Kidney tubule cell (primary cell): ENCODE measurements at places on chromosomes 6 and 20.

GRCh38 chr6:36297511-36297910 lies 27.7 kb downstream of the PNPLA1 start:
- no peak for DNase-seq

DNA sequence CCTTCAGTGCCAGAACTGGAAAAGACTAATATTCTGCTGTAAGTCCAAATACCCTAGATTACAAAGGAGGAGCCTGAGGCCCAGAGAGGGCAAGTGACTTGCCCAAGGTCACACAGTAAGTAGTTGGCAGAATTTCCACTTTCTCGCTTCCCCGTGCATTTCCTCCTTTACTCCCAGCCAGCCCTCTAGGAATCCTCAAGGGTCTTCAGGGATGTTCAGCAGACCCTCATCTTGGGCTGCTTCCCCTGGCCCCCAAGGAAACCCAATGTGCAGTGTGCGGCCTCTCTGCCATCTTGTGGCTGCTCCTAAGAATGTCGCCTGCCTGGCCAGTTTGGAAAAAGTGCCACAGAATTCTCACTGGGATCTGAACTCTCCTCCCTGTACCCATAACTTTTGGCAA lies 217.7 kb upstream of the LRFN2 start:
- no peak for DNase-seq

DNA sequence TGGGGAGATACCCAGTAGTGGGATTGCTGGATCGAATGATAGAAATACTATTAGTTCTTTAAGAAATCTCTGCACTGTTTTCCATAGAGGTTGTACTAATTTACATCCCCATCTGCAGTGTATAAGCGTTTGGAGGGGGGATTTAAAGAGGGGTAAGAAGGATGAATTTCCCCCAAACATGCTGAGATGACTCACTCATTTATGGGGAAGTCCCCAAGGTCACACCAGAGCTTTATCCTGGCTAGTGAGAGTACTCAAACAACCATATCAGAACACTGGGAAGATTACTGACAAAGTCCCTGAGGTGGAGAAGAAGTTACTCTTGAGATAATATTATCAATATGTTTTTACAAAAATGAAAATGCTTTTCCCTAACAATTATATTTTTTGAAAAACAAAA lies 44.0 kb downstream of the ROS1 start:
- DNase-seq: no peak

DNA sequence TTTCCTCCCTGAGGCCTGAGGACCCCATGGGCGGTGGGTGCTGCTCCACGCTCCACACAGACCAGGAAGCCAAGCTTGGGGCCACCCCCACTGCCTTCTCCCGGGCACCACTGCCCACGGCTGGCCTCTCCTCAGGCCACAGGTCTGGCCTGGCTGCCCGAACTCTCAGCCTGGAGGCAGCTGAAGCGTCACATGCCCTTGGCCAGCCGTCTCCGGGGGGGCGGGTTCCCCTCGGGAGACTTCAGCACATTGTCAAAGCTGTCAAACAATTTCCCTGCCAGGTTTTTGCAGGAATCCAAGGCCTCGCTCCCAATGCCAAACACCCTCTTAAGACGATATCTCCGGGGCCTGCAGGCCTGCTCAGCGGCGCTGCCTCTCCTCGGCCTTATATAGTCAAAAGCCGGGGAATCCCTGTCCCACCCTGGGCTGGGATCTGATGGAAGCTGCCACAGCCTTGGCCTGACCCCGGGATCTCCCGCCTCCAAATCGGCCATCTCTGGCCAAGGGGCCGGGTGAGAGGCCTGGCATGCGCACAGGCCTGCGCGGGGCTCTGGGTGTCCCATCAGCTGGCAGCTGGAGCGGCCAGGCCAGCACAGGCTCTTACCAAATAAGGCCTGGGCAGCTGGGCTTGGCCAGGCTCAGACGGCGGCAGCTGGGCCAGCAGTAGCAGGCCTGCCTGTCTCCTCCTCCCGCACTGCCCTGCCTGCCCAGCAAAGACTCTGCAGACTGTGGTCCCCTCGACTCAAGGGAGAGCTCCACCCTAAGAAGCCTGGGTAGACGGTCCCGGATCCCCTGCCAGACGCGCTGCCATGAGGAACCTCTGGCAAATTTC lies 49.7 kb downstream of the RBM38 start:
- no peak for DNase-seq

DNA sequence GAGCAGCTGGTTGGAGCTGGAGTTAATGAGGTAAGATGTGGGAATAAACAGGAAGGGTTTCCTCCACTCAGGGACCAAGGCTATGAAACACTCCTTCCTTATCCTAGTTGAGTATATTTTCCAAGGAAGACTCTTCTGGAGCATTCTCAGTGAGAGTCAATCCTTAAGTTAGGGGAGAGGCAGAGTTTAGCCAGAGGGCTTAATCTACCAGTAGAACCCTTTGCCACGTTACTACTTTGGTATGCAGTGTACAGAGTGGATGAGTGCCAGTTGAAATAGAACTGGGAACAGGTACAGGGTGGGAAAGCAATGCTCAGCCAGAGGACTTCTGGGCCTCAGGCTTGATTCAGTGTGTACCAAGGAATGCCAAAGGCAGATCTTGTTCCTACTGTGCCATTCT lies 114.3 kb downstream of the UBE3D start:
- DNase-seq: peak; percentile 76

DNA sequence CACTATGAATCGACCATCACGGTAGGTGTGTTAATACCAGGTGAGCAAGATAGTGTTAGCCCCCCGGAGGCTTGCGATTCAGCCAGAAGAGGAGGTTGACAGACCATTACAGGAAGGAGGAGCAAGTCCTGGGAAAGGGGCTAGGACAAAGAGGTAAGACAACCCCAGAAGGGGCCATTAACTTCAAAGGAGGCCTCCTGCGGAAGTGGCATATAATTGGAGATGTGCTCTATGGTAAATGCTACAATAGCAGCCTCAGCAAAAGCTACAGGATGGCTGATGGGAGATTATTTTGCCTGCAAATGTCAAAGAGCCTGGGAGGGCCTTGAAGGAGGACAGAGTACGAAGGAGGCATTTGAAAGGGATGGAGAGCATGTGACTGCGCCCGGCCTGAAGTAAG lies 108.6 kb upstream of the CITED2 start:
- DNase-seq: no peak

DNA sequence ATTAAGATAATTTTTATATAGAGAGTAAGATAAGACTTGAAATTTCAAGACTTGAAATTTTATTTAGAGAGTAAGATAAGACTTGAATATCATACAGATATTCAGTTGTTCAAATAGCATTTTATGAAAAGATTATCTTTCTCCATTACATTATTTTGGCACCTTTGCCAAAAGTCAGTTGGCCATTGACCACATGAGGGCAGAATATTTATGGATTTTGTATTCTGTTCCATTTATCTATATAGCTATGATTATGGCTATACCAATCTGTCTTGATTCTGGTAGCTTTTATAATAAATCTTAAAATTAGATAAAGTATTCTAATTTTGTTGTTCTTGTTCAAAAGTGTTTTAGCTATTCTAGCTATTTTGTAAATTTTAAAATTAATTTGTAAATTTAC lies 537.9 kb upstream of the GJE1 start:
- DNase-seq: no peak

DNA sequence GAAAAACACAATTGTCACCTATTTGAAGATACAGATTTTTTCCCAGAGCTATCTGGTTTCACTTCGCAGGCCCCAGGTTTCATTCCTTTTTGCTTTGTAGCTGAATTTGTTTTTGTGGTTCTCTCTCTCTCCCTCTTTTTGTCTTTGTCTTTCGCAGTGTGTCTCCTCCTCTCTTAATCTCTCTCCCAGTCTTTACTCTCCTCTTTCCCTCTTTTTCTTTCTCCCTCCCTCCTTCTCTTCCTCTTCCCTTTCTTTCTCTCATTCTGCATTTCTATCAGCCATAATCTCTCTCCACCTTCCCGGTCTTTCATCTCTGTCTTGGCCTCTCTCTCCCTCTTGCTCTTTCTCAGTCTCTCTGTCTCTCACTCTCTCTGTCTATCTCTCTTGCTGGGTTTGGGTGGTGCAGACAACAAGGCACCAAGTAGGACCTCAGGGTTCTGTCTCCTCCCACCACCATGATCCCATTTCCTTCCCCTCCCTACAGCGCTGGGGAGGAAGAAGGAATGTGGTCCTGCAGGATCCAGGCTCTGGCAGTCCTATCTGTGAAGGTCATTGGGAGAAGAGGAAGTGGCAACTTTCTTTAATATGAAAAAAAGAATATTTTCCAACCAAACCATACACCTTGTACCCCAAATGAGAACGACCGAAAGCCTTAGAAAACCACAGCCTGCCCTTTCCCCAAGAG lies 63.2 kb downstream of the BANF2 start:
- peak; percentile 38 for DNase-seq
